Naive thymus-derived CD8-positive, alpha-beta T cell (primary cell): ENCODE measurements at places on chromosomes 12 and 14. TPM values are rescaled to one million over a fixed set of nuclear protein-coding genes. Genes with fewer than 3 reads are reported as not detected.

- no peak overlapping the region for H3K4me3 ChIP-seq
Observed at GRCh38 chr14:61285364-61285763, 4.2 kb upstream of the TMEM30B start.

DNA sequence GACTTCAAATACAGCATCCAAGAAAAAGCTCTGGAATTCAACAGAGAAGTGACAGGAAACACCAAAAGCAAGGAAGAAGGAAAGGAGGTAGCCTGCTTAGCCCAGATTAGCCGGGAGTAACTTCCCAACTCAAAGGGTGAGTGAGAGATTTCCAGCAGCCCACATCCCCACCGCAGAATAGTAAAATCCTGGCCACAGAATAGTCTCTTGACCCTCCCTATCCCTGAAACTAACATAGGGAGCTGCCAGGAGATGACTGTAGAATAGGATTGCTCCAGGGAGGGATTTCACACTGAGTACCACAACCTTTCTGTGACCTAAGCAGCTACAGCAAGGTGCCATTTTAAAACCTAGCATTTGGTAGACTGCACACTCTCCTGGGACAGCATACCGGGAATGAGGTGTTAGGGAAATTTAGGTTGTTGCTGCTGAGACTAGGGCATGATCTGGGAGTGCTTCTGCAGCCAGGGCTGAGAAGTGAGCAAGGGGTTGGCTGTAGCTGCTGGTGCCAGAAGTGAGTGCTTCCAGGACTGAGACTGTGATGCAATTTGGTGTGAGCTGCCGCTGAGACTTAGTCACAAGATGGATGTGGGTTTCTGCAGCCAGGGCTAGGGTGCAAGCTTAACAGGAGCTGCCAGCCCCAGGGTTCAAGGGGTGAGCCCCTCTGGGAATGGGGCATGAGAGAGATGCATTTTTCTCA lies 66.0 kb downstream of the TMTC3 start:
- H3K4me1 ChIP-seq = no peaks in the 10 kb centered on the region
- H3K27ac ChIP-seq = no peak overlapping the region
- peaks cover 11% of the 10 kb centered on the region for H3K27me3 ChIP-seq
- peaks cover 23% of the 10 kb centered on the region for H3K36me3 ChIP-seq
- no peak for DNase-seq

GRCh38 chr14:81567302-81567701 lies 33.6 kb upstream of the SEL1L start:
- H3K4me1 ChIP-seq = no peaks in the 10 kb centered on the region
- no peak overlapping the region for H3K4me3 ChIP-seq
- no peak for DNase-seq

GRCh38 chr12:121314431-121314830 lies 17.9 kb upstream of the CAMKK2 start:
- peaks cover 24% of the 10 kb centered on the region for H3K4me1 ChIP-seq
- no peak overlapping the region for H3K4me3 ChIP-seq
- DNase-seq = no peak

DNA sequence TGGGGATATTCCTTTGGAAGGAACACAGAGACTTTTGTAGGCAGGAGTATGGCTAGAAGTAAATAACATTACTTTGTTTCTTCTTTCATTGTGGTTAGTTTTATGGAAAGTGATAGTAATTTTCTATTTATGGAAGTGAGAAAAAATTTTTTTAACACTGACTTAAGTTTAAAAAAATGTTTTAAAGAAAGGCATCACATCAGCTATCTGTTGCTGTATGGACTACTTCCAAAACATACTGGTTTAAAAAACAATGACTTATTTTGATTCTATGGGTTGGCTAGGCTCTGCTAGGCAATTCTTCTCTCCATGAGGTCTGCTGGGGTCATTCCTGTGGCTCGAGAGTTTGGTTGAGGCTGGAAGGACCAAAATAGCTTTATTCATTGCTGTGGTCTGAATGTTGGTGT lies 31.7 kb upstream of the SLC38A2 start:
- H3K4me3 ChIP-seq = no peak overlapping the region
- H3K27me3 ChIP-seq = no peaks in the 10 kb centered on the region
- peaks cover 55% of the 10 kb centered on the region for H3K4me1 ChIP-seq

DNA sequence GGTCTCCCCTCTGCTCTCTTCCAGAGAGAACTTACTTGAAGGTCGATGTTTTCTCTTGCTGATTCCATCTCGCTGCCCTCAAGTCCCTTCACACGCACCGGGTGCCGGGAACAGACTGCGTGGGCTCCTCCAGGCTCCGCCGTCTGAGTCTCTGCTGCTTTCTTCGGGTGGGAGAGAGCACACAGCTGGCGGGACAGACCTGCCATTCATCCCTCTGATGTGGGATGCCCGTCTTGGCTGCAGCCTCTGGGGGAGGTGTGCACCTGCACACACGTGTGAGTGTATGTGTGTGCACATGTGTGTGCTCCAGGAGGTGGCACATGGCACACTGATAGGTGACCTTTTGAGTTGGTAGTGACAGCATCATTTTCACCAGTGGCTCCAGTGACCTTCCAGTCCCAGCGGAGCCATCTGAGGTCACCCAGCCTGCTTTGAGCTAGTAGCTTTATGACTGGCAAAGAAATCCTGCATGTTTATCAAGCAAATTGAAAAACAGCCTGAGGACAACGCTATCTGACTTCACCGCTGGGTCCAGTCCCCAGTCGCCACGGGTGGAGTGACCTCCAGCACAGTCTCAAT lies at the start of gene NINJ2:
NINJ2 (minus strand) TSS at position 153 of the 579 bp plus-strand sequence; CDS start at position 68, 85 bp downstream.
- peak within 1 kb of the TSS; percentile 64 for H3K27ac ChIP-seq
- no peaks in the 10 kb centered on the region for H3K36me3 ChIP-seq
- no peak for DNase-seq
- H3K4me3 ChIP-seq = peak within 1 kb of the TSS; percentile 82
- H3K27me3 ChIP-seq = no peaks in the 10 kb centered on the region

GRCh38 chr14:33229269-33229929 lies 290.7 kb downstream of the NPAS3 start:
- no peaks in the 10 kb centered on the region for H3K36me3 ChIP-seq
- no peaks in the 10 kb centered on the region for H3K27me3 ChIP-seq
- no peaks in the 10 kb centered on the region for H3K4me1 ChIP-seq
- H3K27ac ChIP-seq = no peak overlapping the region

DNA sequence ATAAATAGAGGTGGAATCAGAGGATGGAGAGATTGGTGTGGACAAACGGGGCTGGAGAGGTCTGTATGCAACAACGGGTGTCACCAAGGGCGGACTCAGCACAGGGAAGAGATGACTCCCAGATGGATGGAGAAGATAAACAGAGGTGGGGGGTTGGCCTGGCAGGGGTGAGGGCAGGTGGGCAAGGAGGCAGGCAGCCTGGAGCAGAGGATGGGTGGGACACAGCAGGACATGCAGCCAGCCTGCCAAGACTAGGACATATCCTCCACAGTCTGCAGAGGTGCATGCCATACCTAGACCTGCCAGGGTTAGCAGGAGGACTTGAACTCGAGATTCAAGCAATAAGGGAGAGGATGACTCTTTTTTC lies 56.2 kb downstream of the TTC7B start:
- H3K4me1 ChIP-seq = peaks cover 22% of the 10 kb centered on the region
- peak overlapping the region; percentile 47 for H3K27ac ChIP-seq
- no peak for DNase-seq
- H3K4me3 ChIP-seq = no peak overlapping the region
- peaks cover 3% of the 10 kb centered on the region for H3K27me3 ChIP-seq

GRCh38 chr14:45145214-45145613 lies 9.5 kb downstream of the FANCM start:
- no peaks in the 10 kb centered on the region for H3K27me3 ChIP-seq
- no peak overlapping the region for H3K27ac ChIP-seq
- peaks cover 9% of the 10 kb centered on the region for H3K4me1 ChIP-seq
- H3K4me3 ChIP-seq = no peak overlapping the region

GRCh38 chr12:50351120-50352043 lies 45.0 kb downstream of the FAM186A start:
- H3K27ac ChIP-seq = no peak overlapping the region
- no peaks in the 10 kb centered on the region for H3K36me3 ChIP-seq
- H3K4me1 ChIP-seq = no peaks in the 10 kb centered on the region
- DNase-seq = no peak

DNA sequence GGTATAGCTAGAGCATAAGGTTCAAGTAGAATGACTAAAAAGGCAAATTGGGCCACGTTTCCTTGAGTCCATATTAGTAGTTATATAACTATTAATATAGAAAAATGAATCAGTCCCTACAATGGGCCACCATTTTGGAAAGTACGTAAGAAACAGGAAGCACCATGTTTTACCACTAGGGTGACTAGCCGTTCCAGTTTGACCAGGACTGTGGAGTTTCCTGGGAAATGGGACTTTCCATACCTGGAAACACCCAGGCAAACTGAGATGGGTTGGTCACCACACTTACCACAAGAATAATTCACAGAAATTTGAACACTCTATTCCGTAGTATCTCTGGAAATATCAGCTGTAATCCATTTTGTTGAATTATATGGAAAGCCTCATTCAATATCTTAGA lies 2.1 kb upstream of the MAGOHB start:
- H3K4me3 ChIP-seq = no peak overlapping the region
- H3K27me3 ChIP-seq = peaks cover 9% of the 10 kb centered on the region
- H3K36me3 ChIP-seq = peaks cover 12% of the 10 kb centered on the region
- peak overlapping the region; percentile 39 for H3K27ac ChIP-seq
- H3K4me1 ChIP-seq = peaks cover 17% of the 10 kb centered on the region

- peaks cover 5% of the 10 kb centered on the region for H3K4me1 ChIP-seq
- no peaks in the 10 kb centered on the region for H3K27me3 ChIP-seq
- no peak overlapping the region for H3K4me3 ChIP-seq
- H3K36me3 ChIP-seq = peaks cover 9% of the 10 kb centered on the region
Observed at GRCh38 chr14:68033336-68033932, 213.9 kb downstream of the RAD51B start.

The FAM181A gene
- not detected for polyA plus RNA-seq

The C12orf56 gene
- polyA plus RNA-seq = not detected

The DACT1 gene
- polyA plus RNA-seq = 0.75 TPM

The GEMIN2 gene
- polyA plus RNA-seq = 17.0 TPM

The BIN2 gene
- polyA plus RNA-seq = 303 TPM
